ENCODE measurements at places on chromosomes 7 and 10.

GRCh38 chr7:4684846-4685245 lies 2.8 kb downstream of the FOXK1 start:
- no peak for DNase-seq

DNA sequence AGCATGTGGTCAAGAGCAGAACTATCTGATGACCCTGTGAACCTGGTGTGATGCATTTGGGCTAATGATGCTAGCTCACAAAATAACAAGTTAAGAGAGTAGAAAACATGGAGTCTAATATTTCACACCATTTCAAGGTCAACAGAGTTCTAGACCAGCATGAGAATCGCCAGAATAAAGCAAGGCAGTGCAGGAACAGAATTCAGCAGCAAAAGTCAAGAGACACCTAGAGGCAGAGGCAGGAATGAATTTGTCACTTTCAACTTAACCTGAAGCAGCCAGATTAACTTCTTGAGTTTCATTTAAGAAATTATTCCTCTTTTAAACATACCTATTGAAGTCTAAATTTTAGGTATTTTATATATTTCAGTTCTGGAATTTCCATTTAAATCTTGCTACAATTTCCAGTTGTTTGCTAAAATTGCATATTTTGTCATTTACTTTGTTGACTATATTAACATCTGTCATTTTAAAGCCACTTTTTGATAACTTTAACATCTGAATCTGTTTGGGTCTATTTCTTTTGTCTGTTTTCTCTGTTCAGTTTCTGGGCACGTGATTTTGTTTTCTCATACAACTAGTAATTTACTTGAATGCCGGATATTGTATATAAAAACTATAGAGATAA lies 44.2 kb upstream of the PRSS58 start:
- no peak for DNase-seq

DNA sequence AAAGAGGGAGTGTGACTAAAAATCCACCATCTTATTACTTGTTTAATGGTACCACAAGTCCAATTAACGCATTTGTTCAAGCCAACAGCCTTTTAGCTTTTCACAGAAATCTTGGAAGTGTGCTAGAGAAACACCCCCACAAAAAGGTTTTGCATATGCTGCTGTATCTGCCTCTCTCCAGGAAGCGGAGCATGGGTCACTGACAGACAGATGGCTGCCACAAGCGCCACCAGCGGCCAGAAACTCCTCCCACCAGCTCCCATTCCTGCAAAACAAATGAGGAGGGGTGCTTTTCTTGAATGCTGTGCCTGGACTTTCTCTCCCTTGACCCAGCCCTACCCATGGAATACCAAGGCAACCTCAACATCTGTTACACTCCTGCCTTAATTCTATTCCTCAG lies 176.3 kb upstream of the LRGUK start:
- DNase-seq, result no peak

DNA sequence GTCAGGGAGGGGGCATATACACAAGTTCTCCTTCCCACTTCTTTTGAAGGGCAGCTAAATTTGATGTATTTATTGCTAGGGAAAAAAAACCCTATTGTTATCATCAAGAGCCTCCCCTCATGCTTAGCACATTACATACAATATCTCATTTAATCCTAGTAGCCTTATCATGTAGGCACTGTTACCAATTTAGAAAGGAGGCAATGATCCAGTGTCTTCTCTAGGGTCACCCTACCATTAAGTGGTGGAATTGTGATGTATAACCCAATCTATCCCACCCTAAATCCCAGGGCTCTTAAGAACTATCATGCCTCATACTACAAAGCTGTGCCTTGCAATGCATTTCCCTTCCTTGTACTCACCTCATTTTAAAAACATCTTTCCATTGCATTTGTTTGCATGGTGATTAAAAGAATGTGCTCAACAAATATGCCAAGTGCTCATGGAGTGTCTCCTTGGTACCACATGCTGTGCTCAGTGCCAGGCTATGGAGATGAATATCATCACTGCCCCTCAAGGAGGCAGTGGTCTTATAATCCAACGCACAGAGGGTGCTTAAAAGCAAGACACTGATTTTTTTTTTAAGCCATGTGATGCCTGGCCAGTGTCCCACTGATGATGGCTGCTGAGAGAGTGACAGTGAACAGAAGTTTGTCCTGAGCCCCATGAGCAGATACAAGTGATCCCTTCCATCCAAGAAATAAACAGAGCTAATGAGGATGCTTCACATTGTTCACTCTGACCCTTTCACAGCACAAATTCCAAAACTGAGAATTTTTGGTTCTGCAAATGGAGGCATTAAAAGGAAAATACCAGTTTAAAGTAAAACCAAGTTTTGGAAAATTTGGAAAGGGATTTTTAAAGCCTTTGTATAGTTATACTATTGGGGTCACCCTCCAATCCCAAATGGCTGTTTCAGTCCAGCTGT lies 98.2 kb downstream of the SORBS1 start:
- no peak for DNase-seq

DNA sequence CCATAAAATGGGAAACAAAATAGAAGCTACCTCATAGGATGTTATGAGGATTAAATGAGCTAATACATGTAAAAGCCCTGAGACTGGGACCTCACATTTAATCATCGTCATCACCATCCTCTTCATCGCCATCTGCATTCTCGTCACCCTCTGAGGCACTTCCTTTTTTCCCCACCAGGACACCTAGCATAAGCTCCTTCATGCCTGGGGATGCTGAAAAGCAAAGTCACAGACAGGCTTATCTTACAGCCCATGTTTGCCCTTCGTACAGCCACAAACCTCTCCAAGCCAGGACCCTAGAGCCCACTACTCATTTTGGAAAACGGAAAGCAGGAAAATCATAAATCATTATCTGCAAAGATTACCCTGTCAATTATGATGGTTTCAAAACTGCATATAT lies 249.6 kb downstream of the GPAM start:
- no peak for DNase-seq

DNA sequence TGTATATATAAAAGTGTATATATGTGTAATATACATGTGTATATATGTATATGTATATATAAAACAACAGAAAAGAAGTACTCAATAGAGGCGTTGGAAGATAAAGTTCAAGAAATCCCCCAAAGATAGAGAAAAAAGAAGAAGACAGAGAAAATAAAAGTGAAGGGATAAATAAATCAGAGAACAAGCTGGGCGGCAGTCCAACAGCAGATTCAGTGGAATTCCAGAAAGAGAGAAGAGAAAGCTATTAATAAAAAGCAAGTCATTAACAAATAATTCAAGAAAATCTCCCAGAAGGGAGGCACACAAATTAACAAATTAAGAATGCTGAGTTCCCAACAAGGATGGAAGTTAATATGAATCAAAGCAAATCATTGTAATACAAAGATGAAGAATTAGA lies 59.3 kb upstream of the RNF148 start:
- DNase-seq, result no peak

- no peak for DNase-seq
Measured at GRCh38 chr7:141003172-141004065, 11.3 kb downstream of the MRPS33 start.

- no peak for DNase-seq
Measured at GRCh38 chr10:62818426-62819011, 2.4 kb upstream of the EGR2 start.

GRCh38 chr10:52308251-52309031 lies 5.6 kb upstream of the DKK1 start:
- DNase-seq, result peak; percentile 23

All from amniotic stem cell (primary cell).